Ascending aorta (tissue), 2 donors: ENCODE measurements at places on chromosomes 5 and 9. TPM values are rescaled to one million over a fixed set of nuclear protein-coding genes. Genes with fewer than 3 reads are reported as not detected.

DNA sequence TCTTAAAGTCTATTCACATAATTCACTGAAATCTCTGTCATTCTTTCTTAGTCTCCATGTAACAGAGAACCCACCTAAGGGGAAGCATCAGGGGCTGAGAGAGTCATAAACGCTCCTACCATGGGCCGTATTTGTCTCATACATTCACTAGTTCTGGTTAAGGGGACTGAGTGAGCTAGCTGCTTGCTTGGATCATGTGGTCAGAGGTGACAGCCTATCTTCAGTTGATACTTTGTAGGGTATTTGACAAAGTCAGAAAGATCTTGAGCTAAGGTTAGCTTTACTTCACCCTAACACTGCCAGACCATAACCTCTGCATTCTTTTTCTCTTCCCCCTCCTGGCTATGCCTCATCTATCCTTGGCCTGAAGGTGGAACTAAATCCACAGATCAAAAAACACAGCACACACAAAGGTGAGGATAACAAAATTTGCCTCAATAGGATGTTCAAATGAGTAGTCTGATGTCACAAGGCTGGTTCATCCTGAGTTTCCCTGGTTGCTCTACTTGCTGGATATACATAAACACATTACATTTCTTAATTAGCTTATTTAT is 66.5 kb downstream of the MARCHF3 start:
- no peak for DNase-seq
- no peak overlapping the region for H3K27ac ChIP-seq
- no peaks in the 10 kb centered on the region for H3K27me3 ChIP-seq

C9 gene
- 0.96 TPM for total RNA-seq

PCDHB4 gene
- 5.1 TPM for total RNA-seq

DNA sequence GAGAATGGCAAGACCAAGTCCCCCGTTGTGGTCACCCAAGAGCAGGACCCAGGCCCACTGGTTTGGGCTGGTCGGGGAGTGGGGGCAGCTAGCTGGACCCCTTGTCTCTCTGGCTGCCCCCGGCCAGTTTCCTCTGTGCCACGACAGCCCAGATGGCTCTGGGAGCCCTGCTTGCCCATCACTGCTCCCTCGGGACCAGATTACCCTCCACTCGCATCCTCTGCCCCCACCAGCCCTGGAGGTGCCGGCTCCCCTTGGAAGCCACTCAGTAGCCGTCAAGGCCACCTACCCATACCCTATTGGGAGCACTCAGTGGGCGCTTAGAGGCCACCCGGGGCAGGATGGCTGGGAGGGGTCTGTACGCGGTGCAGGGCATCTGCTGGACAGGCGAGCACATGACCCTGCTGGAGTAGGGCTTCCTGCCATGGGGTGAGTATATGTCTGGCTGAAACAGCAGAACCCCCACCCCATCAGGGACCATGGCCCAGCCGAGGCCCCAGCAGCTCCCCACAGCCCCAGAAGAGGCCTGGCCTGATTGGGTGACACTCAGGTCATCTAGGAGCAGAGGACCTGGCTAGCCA is 70.0 kb downstream of the ZNF354C start:
- H3K4me3 ChIP-seq: no peak overlapping the region
- no peaks in the 10 kb centered on the region for H3K4me1 ChIP-seq
- no peaks in the 10 kb centered on the region for H3K27me3 ChIP-seq
- DNase-seq: no peak

- H3K27me3 ChIP-seq: no peaks in the 10 kb centered on the region
- no peaks in the 10 kb centered on the region for H3K4me1 ChIP-seq
- H3K27ac ChIP-seq: no peak overlapping the region
- no peak for DNase-seq
Measured at GRCh38 chr5:92613546-92613945, 967.5 kb downstream of the NR2F1-AS1 start.

GRCh38 chr5:60811105-60811504 is 33.0 kb downstream of the ELOVL7 start:
- DNase-seq: no peak
- H3K36me3 ChIP-seq: no peaks in the 10 kb centered on the region
- H3K27me3 ChIP-seq: no peaks in the 10 kb centered on the region
- H3K4me3 ChIP-seq: no peak overlapping the region
- no peaks in the 10 kb centered on the region for H3K4me1 ChIP-seq

GRCh38 chr5:157108976-157109375 is at the start of gene HAVCR2:
Gene HAVCR2, minus strand, starts transcription at chr5:157109044. Its CDS starts 61 bp downstream, at chr5:157108983.
- H3K4me1 ChIP-seq: no peaks in the 10 kb centered on the region
- peak within 1 kb of the TSS; percentile 23 for H3K27ac ChIP-seq
- peak; percentile 35 for DNase-seq
- no peaks in the 10 kb centered on the region for H3K36me3 ChIP-seq
- H3K4me3 ChIP-seq: peak within 1 kb of the TSS; percentile 36
- H3K27me3 ChIP-seq: no peaks in the 10 kb centered on the region

- no peak overlapping the region for H3K4me3 ChIP-seq
- H3K27me3 ChIP-seq: no peaks in the 10 kb centered on the region
- peaks cover 92% of the 10 kb centered on the region for H3K36me3 ChIP-seq
- no peak for DNase-seq
- no peaks in the 10 kb centered on the region for H3K4me1 ChIP-seq
- H3K27ac ChIP-seq: peak overlapping the region; percentile 61
Measured at GRCh38 chr5:151123897-151124751, 33.5 kb downstream of the ANXA6 start.

GRCh38 chr9:16181539-16181938 is 628.7 kb downstream of the CCDC171 start:
- no peaks in the 10 kb centered on the region for H3K4me1 ChIP-seq
- no peak for DNase-seq
- no peak overlapping the region for H3K27ac ChIP-seq

DNA sequence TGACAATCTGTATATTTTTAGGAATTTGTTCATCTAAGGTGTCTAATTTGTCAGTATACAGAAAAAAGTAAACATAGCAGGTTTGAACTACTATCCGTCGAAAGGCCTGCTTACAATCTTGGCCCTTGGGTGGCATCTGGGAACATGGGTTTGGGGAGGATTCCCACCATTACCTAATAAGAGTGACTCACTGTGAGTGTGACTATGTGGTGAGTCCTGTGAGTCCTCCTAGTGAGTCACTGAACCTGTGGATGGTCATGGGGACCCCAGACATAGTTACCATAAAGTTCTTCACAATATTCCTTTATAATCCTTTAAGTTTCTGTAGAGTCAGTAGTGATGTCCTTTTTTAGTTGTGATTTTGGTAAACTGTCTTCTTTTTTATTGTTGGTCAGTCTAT is 37.0 kb downstream of the RNF130 start:
- H3K4me1 ChIP-seq: no peaks in the 10 kb centered on the region
- peaks cover 39% of the 10 kb centered on the region for H3K36me3 ChIP-seq
- no peaks in the 10 kb centered on the region for H3K27me3 ChIP-seq
- no peak for DNase-seq

PAEP gene
- not detected for total RNA-seq

GRCh38 chr9:137813167-137813566 is 64.4 kb upstream of the CACNA1B start:
- no peak overlapping the region for H3K27ac ChIP-seq
- H3K4me3 ChIP-seq: no peak overlapping the region
- H3K36me3 ChIP-seq: peaks cover 72% of the 10 kb centered on the region

RNF180 gene
- 7.9 TPM for total RNA-seq

- H3K36me3 ChIP-seq: no peaks in the 10 kb centered on the region
- H3K4me1 ChIP-seq: no peaks in the 10 kb centered on the region
- peaks cover 8% of the 10 kb centered on the region for H3K27me3 ChIP-seq
- H3K27ac ChIP-seq: no peak overlapping the region
Measured at GRCh38 chr9:126617823-126618165, 4.1 kb downstream of the LMX1B start.

GRCh38 chr5:66617991-66618768 is 22.0 kb downstream of the MAST4 start:
- no peaks in the 10 kb centered on the region for H3K4me1 ChIP-seq
- no peak for DNase-seq
- no peaks in the 10 kb centered on the region for H3K36me3 ChIP-seq
- H3K27ac ChIP-seq: no peak overlapping the region
- H3K4me3 ChIP-seq: no peak overlapping the region
- no peaks in the 10 kb centered on the region for H3K27me3 ChIP-seq

NPR3 gene
- total RNA-seq: 3.5 TPM

ZBTB5 gene
- total RNA-seq: 3.4 TPM

- no peak for DNase-seq
- H3K27me3 ChIP-seq: no peaks in the 10 kb centered on the region
- no peaks in the 10 kb centered on the region for H3K36me3 ChIP-seq
- H3K4me1 ChIP-seq: no peaks in the 10 kb centered on the region
- no peak overlapping the region for H3K27ac ChIP-seq
Measured at GRCh38 chr9:108550106-108550505, 305.7 kb downstream of the ACTL7B start.

ATP6V1G1 gene
- 135 TPM for total RNA-seq

- no peaks in the 10 kb centered on the region for H3K36me3 ChIP-seq
- H3K4me1 ChIP-seq: no peaks in the 10 kb centered on the region
Measured at GRCh38 chr9:89122949-89123348, 55.7 kb downstream of the SHC3 start.

DNA sequence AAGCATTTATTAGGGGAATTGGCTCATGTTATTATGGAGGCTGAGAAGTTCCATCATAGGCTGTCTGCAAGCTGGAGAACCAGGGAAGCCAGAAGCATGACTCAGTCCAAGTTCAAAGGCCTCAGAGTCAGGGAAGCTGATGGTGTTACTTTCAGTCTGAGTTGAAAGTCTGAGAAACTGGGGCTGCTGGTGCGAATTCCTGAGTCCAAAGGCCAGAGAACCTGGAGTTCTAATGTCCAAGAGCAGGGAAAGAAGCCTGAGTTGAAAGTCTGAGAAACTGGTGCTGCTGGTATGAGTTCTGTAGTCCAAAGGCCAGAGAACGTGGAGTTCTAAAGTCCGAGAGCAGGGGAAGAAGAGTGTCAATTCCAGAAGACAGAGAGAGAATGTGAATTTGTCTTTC is 641.1 kb downstream of the ISL1 start:
- no peak overlapping the region for H3K27ac ChIP-seq
- H3K27me3 ChIP-seq: no peaks in the 10 kb centered on the region
- H3K4me3 ChIP-seq: no peak overlapping the region
- no peaks in the 10 kb centered on the region for H3K36me3 ChIP-seq

GRCh38 chr5:117488976-117489500 is 914.4 kb upstream of the SEMA6A start:
- no peak for DNase-seq
- H3K36me3 ChIP-seq: no peaks in the 10 kb centered on the region
- H3K27me3 ChIP-seq: no peaks in the 10 kb centered on the region
- H3K4me3 ChIP-seq: no peak overlapping the region

DNA sequence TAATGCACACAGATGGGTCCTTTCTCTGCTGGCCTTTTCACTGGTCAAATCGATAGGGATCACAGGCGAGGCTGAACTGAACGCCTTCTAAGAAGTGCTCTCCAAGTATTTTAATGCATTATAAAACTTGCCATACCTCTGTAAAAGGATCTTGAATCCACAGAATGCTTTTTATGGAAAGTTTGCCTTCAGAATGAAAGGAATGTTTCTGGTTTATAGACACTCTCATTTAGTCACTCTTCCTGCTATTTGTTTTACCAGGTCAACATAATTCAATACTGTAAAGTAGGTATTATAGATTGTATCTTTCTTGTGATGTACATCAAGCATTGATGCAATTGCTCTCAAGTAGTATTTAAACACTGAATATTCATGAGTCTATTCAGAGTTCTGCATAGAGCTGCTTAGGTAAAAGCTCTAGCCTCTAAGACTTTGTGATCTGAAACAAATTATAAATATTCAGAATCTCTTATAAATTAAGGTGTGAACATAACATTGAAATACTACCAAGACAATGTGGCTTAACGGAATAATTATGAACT is 308.4 kb downstream of the ISL1 start:
- H3K4me3 ChIP-seq: no peak overlapping the region
- H3K36me3 ChIP-seq: no peaks in the 10 kb centered on the region
- H3K27me3 ChIP-seq: no peaks in the 10 kb centered on the region
- no peak overlapping the region for H3K27ac ChIP-seq
- no peak for DNase-seq

SLC1A1 gene
- total RNA-seq: 6.5 TPM

KCNV2 gene
- total RNA-seq: not detected

DNA sequence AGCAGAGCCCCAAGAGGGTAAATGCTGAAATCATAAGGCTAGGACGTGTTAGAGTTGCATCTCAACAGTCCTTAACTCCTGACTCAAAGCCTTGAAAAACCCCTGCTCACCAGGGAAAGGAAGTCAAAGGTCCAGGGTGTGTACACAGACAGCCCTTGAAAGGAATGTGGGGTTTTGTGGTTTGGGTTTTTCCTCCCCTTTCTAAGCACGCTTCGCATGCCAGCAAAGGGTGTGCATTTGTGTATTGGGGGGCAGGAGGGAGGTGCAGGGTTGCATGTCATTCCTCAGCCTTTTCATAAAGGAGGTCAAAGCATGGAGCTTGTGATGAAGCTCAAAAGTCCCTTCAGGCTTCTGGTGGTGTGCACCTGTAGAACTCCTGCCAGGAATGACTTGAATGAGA is 17.3 kb upstream of the XPA start:
- no peak overlapping the region for H3K4me3 ChIP-seq
- H3K27me3 ChIP-seq: no peaks in the 10 kb centered on the region
- no peak overlapping the region for H3K27ac ChIP-seq
- no peaks in the 10 kb centered on the region for H3K36me3 ChIP-seq

GRCh38 chr5:74556006-74556405 is 84.5 kb downstream of the ENC1 start:
- no peaks in the 10 kb centered on the region for H3K27me3 ChIP-seq
- H3K4me1 ChIP-seq: no peaks in the 10 kb centered on the region
- no peaks in the 10 kb centered on the region for H3K36me3 ChIP-seq
- no peak for DNase-seq
- no peak overlapping the region for H3K4me3 ChIP-seq

GRCh38 chr5:55597014-55597981 is 62.5 kb upstream of the PLPP1 start:
- H3K4me1 ChIP-seq: peaks cover 66% of the 10 kb centered on the region
- H3K27ac ChIP-seq: peak overlapping the region; percentile 93
- no peak overlapping the region for H3K4me3 ChIP-seq
- no peaks in the 10 kb centered on the region for H3K27me3 ChIP-seq
- no peak for DNase-seq
- H3K36me3 ChIP-seq: no peaks in the 10 kb centered on the region

DNA sequence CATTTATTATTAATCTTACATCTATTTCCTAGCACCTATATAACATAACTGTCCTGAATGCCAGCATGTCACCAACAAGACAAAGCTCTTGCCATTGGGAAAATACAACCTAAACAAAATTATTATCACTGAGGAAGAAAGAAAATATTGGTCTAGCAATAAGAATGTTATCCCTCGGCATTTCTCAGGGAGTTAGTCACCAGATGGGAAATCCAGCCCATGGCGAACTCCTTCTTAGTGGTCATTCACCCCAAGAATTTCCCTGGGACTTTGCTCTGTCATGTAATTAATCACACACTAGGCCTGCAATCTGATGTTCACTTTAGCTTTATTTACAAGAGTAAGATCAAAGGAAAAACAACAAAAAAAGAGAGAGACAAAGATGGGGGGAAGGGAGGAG is 56.1 kb upstream of the TAS2R1 start:
- H3K27ac ChIP-seq: no peak overlapping the region
- H3K4me1 ChIP-seq: no peaks in the 10 kb centered on the region
- no peak overlapping the region for H3K4me3 ChIP-seq
- DNase-seq: no peak
